ENCODE measurements at places on chromosomes 12 and 14.

GRCh38 chr14:89164168-89165073 lies 252.6 kb downstream of the FOXN3 start:
- DNase-seq: no peak

DNA sequence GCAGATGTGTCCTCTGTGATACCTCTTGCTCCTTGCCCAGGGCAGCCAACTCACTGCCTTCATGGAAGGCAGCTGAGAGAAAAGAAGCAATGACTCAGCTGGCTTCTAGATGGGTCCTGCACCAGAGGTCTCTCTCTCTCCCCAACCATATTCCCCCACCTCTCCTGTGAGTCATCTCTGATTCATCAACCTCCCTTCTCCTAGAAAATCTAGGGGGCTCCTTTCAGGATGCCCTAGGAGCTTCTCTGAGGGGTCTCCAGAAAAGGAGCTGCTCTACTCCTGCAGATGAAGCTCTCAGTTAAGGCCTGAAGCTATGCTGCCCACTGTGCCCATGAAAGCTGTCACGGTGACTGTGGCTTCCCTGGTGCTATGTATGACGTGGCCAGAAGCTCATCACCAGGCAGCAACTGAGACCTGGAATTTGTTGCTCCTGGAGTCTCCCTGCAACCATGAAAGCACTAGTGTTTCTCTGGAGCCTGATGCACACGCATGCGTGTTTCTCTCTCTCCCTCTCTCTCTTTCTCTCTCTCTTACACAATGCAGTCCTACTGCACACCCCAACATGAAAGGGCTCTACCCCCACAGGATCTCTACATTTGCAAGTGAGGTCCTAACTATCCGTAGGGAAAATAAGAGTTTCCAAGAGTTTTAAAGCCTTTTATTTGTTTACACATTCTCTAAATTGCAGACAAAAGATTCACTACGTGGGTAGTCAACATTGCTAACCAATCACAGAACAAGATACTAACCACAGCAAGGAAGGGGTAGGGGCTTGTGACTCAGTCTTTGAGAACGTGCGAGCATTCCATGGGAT lies 285.3 kb downstream of the DPF3 start:
- no peak for DNase-seq

DNA sequence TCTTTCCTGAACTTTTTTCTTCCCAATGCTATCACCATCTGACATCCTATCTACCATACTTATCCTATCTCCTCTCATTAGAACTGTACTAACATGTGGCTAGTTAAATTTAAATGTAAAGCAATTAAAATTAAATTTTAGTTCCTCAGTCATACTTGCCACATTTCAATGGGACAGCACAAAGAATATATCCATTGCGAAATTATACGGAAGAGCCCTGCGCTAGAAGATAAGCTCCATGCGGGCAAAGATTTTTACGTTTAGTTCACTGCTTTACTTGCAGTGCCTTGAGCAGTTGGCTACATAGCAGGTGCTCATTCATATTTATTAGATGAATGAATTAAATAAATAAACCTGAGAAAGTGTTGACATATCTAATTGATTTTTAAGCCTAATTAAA lies 33.1 kb downstream of the SEC23A start:
- DNase-seq: no peak

GRCh38 chr14:56202256-56202655 lies 84.0 kb downstream of the PELI2 start:
- no peak for DNase-seq

Measured in CD8-positive, alpha-beta memory T cell (primary cell).